ENCODE measurements at places on chromosomes 3 and 15.

- no peak for DNase-seq
Observed at GRCh38 chr15:69392352-69392751, 21.8 kb upstream of the KIF23 start.

DNA sequence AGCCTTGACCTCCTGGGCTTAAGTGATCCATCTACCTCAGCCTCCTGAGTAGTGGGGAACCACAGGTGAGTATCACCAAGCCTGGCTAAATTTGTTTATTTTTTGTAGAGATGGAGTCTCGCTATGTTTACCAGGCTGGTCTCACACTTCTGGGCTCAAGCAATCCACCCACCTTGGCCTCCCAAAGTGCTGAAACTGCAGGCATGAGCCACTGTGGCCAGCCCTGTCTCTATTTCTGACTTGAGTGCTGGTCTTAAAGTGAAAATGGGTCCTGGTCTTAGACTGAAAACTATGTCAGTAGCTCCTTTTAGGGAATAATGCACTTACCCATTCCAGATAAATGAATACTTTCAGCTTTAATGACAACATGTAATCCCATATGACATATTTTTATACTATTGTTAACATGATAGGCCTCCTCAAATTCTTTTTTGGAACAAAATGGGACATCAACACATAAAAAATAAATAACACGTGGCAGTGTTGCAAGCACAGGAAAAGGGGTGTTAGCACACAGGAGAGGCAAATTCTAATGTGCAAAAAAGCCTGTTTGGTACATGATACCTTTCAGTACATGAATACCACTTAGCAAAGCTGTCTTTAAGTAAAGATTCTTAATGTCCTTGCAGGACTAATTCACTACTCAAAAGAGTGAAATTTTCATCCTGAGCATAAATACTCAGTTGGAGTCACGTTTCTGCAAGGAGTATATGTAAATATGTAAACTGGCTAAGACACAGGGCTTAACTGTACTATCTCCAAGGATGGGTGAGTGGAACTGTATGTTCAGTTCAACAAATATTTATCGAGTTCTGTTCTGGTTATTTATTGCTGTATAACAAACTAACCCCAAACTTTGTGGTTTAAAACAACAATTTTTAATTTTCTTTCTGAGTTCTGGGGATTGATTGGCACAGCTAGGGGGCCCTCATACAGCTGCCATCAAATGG is 194.7 kb downstream of the NR1D2 start:
- DNase-seq: no peak

DNA sequence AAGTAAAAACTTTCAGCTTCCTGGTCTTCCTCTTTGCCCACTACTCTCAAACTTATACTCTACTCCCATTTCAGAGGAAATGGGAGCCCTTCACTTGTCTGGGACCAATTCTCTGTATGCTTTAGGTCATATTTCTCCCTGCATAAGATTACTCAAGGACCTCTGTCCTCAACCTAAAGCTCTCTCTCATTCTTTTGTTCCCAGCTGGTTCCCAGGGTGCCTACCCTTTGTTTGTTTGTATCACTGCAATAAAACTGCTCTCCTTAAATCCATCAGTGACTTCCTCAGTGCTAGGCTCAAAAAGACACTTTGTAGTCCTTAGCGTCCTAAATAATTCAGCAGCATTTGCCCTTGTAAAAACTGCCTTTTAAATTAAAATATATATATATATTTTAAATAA is 2.9 kb downstream of the NGRN start:
- peak; percentile 11 for DNase-seq

DNA sequence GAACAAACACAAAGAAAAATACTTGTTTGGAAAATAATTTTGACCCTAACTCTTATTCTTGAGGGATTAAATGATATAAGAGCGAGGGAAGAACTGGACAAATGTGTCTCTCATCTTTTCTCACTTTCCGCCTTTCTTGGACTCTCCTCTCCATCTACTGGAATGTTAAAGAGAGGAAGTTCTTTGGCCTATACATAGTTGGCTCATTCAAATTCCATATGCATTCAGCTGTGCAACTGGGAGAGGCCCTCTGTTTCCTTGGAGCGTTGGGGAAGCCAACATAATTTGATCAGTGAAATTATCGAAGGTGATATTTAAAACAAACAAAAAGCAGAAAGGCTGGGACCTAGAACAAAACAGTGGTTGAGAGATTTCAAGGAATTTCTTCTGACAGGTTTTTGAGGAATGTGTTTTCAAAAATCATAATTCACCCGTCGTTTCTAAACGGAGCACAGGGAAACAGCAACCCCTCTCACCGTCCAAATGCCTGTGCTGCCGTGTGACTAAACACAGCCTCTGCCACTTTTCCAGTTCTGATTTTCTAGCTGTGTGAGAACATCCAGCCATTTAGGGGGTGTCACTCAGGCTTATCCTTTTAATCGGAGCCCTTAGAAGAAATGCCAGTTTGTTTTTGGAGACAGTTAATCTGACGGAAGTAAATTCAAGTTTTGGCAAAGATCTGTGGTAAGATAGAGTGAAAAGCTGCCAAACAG is 489.9 kb downstream of the SOX2 start:
- no peak for DNase-seq

DNA sequence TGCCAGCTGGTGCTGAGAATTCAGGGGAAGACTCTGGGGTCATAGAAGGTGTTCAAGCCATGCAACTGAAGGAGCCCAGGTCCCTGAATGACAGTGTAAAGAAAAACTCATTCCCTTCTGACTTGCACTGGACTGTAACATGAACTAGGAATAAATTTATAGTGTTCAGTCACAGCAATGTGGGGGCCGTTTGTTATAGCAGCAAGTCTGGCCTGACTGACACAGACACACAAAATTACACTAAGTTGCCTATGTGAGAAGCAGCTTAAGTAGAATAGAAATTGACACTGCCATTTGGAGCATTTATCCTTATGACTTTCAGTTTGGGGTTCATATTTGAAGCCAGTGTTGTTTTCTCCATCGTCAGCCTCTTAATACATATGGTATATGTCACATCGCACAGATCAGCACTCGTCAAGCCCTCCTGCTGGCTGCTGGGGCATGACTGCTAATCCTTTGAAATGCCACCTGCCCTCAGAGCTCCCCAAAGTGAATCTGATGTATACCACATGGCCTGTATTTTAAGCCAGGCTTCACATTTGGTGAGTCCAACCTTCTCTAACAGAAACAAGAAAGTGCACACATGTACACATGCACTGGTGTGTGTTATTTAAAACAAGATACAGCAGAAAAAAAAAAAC is 17.1 kb upstream of the HEG1 start:
- peak; percentile 87 for DNase-seq

- peak; percentile 10 for DNase-seq
Observed at GRCh38 chr3:123880998-123881561, 3.1 kb downstream of the MYLK start.

- no peak for DNase-seq
Observed at GRCh38 chr15:69389426-69389825, 24.7 kb upstream of the KIF23 start.

DNA sequence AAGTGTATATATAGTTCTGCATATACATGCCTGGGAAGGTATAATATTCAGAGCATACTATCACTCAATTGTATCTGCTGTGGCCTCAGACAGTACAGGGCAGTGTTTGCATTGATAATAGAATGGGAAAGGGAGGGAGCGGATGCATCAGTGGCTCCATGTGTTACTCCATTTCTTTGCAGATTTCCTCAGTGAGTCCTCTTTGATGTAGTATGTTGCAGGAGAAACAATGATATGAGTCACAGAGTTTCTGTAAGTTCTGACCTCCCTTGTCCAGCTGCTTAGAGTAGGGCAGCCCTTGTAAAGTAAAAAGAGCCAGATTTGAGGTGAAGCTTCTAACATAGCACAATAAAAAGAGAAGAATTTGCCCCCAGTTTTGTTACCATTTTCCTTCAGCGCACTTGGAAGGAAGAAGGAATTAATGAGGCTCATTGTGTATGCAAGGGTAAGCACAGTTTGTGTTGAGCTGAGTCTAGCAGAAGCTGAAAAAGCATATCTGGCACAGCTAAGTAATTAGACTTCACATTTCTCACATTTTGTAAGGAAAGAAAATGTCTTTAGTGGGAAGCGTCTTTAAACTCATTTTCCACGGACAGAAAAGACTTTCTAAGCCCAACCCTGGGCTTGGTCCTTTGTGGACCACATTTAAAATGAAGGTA is 555.8 kb upstream of the IL12A start:
- DNase-seq: peak; percentile 36

DNA sequence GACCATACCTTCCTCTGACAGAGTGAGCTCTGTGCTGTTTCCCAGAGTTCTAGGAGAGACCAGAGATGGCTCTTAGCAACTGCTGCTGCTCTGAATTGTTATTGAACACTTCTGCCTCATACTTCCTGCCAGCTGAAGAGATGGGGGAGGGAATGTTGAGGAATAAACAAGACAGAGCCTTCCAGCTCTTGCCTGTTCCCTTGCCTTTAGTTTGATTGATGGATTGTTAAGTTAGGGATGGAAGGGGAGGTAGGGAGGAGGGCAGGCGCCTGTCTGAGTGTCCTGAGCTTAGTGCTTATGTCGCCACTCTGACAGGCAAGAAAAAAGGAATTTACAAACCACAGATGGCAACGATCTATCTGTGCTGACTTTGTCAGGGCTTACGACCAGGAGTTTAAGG is 42.8 kb downstream of the ZNF609 start:
- DNase-seq: peak; percentile 46

GRCh38 chr3:170584585-170585007 is 1.3 kb downstream of the SLC7A14 start:
- peak; percentile 56 for DNase-seq

GRCh38 chr15:83858820-83859505 is 205.0 kb downstream of the ADAMTSL3 start:
- DNase-seq: no peak

GRCh38 chr3:18767756-18768303 is 342.7 kb upstream of the SATB1 start:
- DNase-seq: no peak

DNA sequence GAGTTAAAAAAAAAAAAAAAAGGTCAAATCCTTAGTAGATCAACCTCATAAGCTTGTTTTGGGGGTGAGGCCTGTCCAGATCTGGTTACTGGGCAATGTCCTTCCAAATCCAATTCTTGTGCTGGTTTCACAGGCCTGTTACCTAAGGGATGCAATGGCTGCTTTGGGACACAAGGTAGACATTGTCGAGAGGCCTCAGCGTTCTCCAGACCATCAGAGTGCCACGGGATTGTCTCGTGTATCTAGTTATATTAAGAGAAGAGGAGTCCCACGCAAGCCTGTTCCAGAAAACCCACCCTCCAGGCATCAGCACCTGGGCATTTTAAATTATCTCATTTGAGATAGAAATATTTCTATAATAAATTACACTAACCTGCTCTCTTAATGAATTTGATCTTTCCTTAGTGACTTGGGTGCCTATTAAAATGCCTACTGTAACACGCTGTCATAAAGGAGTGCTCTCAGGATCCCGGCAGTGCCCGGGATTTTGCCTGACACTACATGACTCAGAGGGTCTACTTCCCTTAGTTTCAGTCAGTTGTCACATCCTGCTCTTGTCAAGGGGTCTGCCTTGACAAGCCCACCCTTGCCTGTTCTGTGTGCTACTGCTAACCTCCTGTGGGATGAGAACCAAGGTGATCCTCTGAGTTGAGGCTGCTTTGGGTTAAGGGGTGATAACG is 116.0 kb downstream of the LIPC start:
- DNase-seq: no peak

DNA sequence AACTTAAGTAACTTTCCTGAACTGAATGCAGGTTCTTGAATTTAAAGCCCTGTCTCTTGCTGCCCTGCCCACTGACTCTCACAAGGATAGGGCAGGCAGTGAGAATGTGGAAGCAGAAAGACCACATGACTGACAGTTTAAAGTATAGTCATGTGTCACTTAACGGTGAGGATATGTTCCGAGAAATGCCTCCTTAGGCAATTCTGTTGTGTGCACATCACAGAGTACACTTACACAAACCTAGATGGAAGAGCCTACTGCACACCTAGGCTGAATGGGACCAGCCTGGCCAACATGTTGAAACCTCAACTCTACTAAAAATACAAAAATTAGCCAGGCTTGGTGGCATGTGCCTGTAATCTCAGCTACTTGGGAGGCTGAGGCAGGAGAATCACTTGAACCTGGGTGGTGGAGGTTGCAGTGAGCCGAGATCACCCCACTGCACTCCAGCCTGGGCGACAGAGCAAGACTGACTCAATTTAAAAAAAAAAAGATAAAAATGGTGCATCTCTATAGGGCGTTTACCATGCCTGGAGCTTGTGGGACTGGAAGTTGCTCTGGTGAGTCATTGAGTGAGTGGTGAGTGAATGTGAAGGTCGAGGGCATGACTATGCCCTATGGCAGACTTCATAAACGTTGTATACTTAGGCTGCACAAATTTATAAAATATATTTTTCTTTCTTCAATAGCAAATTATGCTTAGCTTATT is 18.9 kb upstream of the COPG1 start:
- DNase-seq: no peak

DNA sequence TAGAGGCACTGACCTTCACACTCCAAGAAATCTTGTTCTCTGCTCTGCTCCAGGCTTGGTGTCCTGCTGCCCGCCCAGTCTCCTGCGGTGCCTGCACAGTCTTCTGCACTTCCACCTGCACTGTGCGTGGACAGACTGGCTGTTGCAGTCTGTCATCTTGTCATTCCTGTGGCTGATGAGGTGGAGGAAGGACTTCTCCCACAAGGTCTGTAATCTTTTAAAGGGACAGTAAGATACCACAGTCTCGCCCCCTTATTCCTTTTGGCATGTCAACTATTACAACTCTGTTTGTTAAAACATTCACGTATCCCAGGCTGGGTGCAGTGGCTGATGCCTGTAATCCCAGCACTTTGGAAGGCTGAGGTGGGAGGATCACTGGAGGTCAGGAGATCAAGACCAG is 54.1 kb upstream of the IGF2BP2 start:
- DNase-seq: no peak

GRCh38 chr15:62121273-62122015 is 43.6 kb downstream of the C2CD4B start:
- DNase-seq: no peak

DNA sequence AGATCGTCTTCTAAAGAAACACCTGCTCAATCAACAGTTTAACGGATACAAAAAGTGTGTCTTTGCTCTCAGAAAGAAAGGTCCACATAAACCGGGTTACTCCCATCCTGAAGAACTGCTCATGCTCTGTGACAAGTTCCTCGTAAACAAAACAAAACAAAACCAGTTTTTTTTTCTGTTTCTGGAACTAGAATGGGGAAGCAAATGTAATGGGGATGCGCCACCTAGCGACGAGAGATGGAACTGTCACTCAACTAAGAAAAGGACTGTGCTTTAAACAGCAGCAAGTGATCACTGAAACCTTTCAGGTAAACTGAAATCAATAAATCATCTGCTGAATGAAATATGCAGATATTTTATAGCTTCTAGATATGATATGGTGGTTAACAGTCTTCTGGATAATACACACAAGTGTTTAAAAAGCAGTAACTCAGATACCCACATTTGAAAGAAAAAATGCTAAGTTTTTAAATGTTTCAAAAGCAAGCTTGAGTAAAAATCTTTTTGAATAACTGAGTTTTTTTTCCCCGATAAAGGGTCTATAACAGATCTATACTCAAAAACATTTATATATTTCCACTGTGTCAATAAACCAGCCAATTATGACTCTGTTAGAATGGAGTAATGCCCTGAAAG is 10.9 kb downstream of the TM2D3 start:
- peak; percentile 94 for DNase-seq
